Heart left ventricle (tissue), 16 donors: ENCODE measurements at places on chromosomes 6 and 20. TPM values are rescaled to one million over a fixed set of nuclear protein-coding genes. Genes with fewer than 3 reads are reported as not detected.

DNA sequence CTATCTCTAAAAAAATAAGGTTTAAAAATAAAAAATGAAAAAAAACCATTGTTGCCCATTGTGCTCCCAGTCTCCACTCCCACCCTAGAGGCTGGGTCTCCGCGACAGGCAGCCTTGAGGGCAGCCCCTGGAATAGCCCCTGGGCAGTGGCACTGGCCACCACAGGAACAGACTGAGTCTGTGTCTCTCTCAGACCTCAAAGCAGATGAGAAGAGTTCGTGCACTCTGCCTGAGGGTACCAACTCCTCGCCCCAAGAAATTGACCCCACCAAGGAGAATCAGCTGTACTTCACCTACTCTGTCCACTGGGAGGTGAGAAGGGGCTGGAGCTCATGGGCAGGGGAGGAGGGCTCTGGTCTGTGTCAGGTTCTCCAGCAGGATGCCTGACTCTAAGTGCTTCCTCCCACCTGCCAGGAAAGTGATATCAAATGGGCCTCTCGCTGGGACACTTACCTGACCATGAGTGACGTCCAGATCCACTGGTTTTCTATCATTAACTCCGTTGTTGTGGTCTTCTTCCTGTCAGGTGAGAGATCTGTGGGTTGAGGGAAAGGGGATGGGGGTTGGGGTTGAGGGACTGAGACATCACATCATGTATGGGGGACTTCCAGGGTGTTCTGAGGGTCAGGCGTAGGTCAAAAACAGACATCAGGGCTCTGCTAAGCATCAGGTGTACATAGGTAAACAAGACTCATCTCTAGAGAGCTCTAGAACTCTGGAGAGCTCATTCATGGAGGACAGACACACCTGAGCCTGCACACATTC, 35.6 kb downstream of the TM9SF4 start:
- peaks cover 47% of the 10 kb centered on the region for H3K36me3 ChIP-seq
- no peak overlapping the region for H3K4me3 ChIP-seq
- no peaks in the 10 kb centered on the region for H3K27me3 ChIP-seq
- no peak for DNase-seq
- no peaks in the 10 kb centered on the region for H3K4me1 ChIP-seq

The HSPA12B gene
- total RNA-seq = 20.6 TPM

GRCh38 chr6:137589067-137589848, 95.1 kb upstream of the OLIG3 start:
- no peaks in the 10 kb centered on the region for H3K27me3 ChIP-seq
- no peak overlapping the region for H3K27ac ChIP-seq
- no peaks in the 10 kb centered on the region for H3K4me1 ChIP-seq
- no peaks in the 10 kb centered on the region for H3K36me3 ChIP-seq

The RIPPLY2 gene
- total RNA-seq = not detected

DNA sequence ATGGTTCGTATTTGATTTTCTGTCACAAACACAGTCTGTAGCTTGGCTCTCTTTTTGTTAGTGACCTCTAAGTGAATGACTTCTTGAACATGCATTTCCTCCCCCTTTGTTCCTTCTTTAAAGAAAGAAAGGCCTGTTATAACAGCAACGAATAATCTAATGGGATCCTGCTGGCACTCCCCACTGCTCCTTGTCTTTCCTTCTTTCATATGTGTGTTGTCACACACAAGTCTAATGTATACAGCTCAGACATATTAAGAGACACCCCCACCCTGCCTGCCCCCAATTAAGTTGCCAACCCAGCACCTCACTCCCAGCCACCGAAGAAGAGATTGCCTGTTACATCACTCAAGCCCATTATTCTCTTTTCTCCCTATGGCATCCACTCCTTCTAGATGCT, 4.9 kb upstream of the SAMD5 start:
- no peak overlapping the region for H3K4me3 ChIP-seq
- H3K27ac ChIP-seq = no peak overlapping the region
- H3K4me1 ChIP-seq = peaks cover 12% of the 10 kb centered on the region
- H3K27me3 ChIP-seq = no peaks in the 10 kb centered on the region
- no peaks in the 10 kb centered on the region for H3K36me3 ChIP-seq

The PTK7 gene
- 1.9 TPM for total RNA-seq

GRCh38 chr6:14799928-14800327, 445.9 kb upstream of the JARID2 start:
- H3K27me3 ChIP-seq = no peaks in the 10 kb centered on the region
- peak; percentile 77 for DNase-seq

- no peaks in the 10 kb centered on the region for H3K27me3 ChIP-seq
- H3K4me3 ChIP-seq = no peak overlapping the region
- H3K27ac ChIP-seq = no peak overlapping the region
- no peaks in the 10 kb centered on the region for H3K4me1 ChIP-seq
- no peak for DNase-seq
Observed at GRCh38 chr6:1103945-1104623, 207.8 kb upstream of the FOXQ1 start.

The EFCAB8 gene
- total RNA-seq = not detected

- H3K27ac ChIP-seq = no peak overlapping the region
- no peak for DNase-seq
- no peak overlapping the region for H3K4me3 ChIP-seq
- no peaks in the 10 kb centered on the region for H3K4me1 ChIP-seq
- H3K27me3 ChIP-seq = no peaks in the 10 kb centered on the region
Observed at GRCh38 chr6:128249429-128249828, 271.0 kb downstream of the PTPRK start.

The PRND gene
- not detected for total RNA-seq

DNA sequence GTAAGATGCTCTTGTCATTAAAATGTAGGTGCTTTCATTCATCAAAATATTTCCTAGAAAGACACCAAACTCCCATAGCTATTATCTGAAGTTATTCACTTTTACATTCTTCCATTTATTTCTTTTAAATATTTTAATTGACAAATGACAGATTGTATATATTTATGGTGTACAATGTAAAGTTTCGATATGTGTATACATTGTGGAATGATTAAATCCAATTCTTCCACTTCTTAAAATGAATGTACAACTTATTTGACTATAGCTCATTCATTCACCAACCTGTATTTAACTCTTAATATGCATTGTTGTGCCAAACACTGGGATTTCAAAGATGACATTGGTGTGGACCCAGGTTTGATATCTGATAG, 41.0 kb downstream of the CCN2 start:
- H3K4me1 ChIP-seq = no peaks in the 10 kb centered on the region
- no peak overlapping the region for H3K4me3 ChIP-seq
- peaks cover 7% of the 10 kb centered on the region for H3K27me3 ChIP-seq
- no peak overlapping the region for H3K27ac ChIP-seq

GRCh38 chr20:60467771-60468170, 509.5 kb downstream of the CDH26 start:
- no peaks in the 10 kb centered on the region for H3K4me1 ChIP-seq
- H3K36me3 ChIP-seq = no peaks in the 10 kb centered on the region
- DNase-seq = no peak
- H3K27ac ChIP-seq = no peak overlapping the region
- H3K27me3 ChIP-seq = no peaks in the 10 kb centered on the region

The SASH1 gene
- total RNA-seq = 28.1 TPM

The C6orf118 gene
- total RNA-seq = not detected

The MRPS18A gene
- total RNA-seq = 39.1 TPM

DNA sequence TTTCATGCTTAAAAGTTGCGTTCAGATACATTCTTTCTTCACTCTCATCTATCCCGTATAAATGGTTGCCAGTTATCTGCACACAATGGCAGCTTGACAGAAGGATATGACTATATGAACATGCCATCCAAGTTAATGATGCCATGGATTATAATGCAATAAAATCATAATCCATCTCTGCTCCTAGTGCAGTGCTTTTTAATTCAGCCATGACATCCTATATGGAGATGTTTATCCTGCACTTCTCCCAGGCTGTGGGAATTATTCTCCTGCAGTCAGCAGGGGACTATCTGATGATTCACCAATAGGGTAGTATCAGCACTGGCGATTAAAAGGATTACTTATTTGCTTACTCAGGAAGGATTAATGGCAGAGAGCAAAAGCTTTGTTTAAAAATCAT, 273.8 kb downstream of the SAMD5 start:
- no peak overlapping the region for H3K27ac ChIP-seq
- no peaks in the 10 kb centered on the region for H3K27me3 ChIP-seq
- DNase-seq = no peak
